ENCODE measurements at places on chromosomes 12 and 14. TPM values are rescaled to one million over a fixed set of nuclear protein-coding genes. Genes with fewer than 3 reads are reported as not detected.

TMEM229B gene
- 4.9 TPM for total RNA-seq

KRT85 gene
- not detected for total RNA-seq

- DNase-seq, result no peak
Observed at GRCh38 chr12:31009976-31010375, 63.7 kb upstream of the DDX11 start.

GRCh38 chr12:40735551-40736230, 43.5 kb downstream of the CNTN1 start:
- DNase-seq, result no peak

DNA sequence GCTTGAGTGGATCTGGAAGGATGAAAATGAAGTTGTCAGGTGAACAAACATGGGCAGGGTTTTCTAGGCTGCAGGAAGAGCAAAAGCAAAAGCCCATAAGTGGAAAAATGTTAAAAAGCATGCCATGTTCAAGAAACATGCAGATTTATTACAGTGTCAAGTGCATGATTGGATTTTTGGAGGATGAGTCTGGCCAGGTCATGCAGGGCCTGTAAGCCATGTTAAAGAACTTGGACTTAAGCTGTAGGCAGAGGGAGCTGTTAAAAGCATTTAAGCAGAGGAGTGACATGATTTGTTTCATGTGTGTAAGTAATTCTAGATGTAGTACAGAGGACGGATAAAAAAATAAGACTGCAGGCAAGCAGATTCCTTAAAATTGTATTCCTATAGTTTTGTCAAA, 16.3 kb upstream of the SINHCAF start:
- DNase-seq, result no peak

DNA sequence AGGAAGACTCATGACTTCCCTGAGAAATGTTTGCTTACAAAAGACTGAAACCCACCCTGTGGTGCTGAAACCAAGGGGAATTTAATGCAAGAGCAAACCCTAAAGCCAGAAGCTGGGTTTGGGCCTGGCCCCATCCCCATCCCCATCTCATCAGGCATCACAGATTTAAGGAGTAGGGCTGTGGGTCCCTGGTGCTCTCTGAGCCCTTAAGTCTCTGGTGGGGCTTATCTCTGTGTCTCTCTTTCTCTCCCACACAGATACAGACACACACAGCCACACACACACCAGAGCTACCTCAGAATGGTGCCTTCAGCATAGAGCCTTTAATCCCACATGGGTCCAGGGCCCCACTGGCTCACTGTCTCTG, 237.1 kb downstream of the SLC41A2 start:
- DNase-seq, result no peak

GRCh38 chr14:69055999-69056788, 77.1 kb upstream of the ACTN1 start:
- DNase-seq, result no peak
